ENCODE measurements at places on chromosomes 7 and 10.

DNA sequence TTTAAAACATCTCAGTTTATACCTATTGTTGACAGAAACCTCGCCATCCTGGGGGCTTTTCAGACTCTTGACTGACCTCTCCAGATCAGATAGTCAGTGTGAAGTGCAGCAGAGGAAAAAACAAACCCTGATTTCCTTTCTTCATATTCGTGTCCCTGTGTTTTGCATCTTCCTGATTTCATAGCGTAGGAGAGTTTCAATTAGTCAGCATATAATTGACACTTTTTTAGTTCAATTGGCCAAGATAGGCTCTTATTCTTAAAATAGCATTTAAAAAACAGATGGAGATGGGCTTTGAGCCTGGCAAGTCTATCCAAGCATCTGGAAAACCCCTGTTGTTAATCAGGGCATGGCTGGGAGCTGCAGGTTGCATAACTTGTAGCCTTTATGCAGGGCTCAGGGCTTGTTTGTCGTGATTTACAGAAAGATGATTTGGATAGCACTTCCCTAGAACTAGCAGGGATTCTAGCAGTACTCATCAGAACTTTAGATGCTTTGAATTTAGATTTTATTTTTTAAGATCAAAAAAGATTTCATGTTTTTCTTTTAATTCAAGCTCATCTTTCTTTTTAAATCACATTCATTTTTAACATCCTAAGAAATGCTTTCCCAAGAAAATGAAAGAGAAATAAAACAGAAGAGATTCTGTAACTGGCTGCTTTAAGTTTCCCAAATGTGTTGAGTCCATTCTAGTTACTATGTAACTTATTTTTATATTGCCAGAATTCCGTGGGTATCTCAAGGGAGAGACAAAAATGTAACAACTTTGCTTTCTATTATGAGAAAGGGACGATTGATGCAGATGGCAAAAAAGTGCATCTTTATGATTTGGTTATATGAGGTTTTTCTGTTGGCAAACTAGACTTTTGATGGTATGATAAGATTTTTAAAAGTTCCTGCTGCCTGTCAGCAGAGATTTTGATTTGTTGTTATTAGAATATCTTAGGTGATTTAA is 270.8 kb upstream of the FZD8 start:
- DNase-seq: no peak

DNA sequence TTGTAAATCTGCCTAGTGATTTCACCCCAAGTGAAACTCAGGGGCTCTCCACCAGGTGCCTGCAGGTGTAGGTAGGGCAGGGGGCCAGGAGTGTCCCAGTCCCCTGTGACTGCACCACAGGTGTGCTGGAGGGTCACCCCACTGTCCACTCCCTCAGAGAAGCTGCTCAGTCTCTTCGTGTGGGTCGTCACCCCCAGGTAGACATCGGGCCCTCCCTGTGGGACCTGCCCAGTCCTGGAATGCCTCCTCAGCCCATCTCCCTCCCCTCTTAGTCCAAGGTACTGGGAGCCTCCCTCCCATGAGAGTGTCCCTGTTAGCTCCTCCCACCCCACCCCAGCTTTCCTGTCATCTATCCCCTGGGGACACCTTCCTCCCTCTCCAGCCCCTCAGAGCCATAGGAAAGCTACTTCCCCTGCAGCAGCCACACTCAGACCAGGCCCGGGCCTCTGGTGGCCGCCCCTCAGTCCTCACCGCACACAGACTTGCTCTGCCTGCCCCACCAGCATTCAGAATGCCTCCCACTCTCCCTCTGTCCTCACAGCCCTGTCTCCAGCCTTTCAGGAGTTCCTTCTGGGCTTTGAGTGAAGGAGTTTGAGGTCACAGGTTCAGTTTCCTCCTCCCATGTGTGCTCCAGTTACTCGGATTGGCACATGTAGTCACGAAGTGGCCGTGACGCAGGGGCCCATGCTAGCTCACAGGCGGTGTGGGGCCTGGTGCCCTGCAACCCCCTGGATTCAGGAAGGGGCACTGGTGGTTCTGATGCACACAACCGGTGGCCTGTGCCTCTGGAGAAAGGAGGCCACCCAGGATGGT is 5.1 kb downstream of the ALOX5 start:
- no peak for DNase-seq

DNA sequence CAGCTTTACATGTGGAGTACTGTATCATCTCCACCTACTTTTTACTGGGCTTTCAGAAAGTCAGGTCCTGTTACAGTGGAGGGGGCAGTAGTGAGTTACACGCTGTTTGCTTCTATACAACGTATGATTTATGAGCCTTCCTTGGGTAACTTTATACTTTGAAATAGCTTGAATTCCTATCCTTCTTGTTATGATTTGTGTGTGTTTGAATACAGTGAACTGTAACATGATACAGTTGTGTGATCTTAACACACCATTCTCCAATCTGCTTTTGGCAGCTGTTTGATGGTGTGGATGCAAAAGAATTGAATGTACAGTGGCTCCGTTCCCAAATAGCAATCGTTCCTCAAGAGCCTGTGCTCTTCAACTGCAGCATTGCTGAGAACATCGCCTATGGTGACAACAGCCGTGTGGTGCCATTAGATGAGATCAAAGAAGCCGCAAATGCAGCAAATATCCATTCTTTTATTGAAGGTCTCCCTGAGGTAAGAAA is 41.7 kb downstream of the SP8 start:
- DNase-seq: no peak

DNA sequence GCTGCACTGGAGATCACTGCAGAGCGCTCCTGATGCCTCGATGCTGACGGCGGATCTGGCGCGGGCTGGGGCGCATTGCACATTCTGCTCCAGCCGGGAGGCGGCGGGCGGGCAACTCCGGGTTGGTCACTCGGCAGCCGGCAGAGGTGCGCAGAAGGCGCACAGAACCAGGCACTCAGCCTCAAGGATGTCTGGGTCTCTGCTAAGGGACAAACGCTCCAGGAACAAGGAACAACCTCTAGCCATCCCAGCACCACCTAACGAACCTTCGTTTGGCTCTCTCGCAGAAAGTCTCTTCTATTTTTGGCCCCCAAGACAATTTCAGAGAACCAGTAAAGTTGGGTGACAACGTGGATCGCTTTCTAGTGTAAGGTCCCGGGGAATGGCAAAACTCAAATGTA is 254.6 kb downstream of the OTUD1 start:
- no peak for DNase-seq

DNA sequence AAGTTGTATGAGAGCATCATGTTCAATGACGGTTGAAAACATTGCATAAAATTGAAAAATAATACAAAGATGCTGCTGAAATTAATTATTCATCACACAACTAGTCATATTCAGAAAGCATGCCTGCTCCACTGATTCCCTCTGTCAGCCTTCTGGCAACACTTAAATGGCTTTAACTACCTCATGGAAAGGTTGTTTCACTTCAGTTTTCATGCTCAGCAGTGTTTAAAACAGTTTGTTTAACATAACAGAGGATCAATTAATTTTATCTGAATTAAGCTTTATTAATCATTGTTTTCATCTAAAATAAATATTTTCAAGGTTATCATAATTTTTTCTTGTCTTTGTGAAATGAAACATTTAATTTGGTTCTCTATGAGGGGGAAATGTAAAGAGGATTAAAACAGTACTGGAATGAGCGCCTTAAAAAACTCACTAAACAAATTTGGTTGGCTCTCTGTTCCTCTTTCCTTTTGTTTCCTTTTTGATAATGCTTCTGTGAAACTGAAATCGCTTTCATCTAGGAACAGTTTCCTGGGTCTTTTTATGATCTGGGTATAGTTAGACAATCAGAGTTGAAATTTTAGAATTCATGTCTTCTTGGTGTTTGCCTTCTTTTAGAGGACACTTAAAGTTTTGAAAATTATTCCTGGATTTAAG is 427.4 kb downstream of the SH2D4B start:
- no peak for DNase-seq

- DNase-seq: no peak
These were observed 6.9 kb upstream of the HILPDA start for GRCh38 chr7:128448751-128449302.

- no peak for DNase-seq
These were observed 238.3 kb upstream of the RNF32 start for GRCh38 chr7:156402255-156402654.

DNA sequence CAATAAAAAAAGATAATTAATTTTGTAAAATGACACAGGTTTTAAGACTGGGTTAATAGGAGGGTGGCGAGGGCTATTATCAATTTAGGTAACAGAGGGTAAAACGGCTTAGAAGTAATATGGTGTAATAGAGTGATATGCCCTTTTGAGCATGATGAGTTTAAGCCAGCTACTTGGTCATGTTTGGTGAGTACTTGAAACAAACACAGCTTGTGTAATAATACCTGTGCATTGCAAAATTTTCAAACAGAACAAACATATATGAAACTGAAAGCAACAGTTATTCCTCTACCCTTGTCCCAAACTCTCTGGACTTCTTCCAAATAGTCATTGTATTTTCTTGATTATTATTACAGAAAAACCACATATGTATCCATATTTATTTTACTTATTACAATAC is 241.7 kb downstream of the MAGI2 start:
- no peak for DNase-seq

GRCh38 chr7:132152131-132152889 is 424.0 kb downstream of the PLXNA4 start:
- DNase-seq: no peak

DNA sequence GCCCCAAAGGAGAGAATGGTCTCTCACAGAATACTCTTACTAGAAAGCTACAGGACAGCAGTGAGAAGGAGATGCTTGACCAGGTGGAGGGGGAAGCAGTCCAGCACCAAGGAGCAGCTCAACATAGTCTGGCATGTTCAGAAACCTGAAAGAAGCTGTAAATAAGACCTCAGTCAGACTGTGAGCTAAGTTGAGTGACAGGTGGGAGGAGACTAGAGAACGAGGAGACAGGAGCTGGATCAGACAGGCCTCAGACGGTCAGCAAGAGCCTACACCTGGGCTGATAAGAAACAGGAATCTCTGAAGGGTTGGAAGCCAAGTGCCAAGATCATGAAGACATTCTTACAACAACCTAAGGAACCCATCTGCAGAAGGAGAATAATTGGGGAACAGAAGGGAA is 54.5 kb downstream of the ELMO1 start:
- DNase-seq: no peak

GRCh38 chr7:106965108-106965507 is 79.4 kb upstream of the PRKAR2B start:
- DNase-seq: no peak

DNA sequence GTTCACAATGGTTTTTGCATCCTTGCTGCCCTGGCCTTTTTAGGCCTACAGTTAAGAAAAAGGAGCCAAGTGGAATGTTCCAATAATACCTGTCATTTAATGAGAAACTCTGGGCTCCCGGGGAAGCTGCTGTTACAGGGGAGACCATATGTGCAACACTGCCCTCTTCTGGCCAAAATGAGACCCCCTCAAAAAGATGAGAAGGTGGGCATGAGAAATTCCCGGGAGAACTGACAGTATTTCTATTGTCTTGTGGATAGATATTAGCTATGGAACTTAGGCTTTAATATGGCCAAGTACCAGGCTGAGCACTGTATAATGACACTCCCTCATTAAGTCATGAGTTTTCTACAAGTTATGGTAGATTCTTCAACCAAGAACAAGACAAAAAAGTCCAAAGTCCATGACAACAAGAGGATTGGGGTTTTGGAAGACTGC is 99.4 kb downstream of the CCDC3 start:
- peak; percentile 56 for DNase-seq

- no peak for DNase-seq
These were observed 97.6 kb upstream of the ITGB1 start for GRCh38 chr10:33055625-33056024.

GRCh38 chr10:112678581-112678980 is 231.6 kb downstream of the VTI1A start:
- DNase-seq: no peak

- DNase-seq: no peak
These were observed 89.7 kb upstream of the STEAP4 start for GRCh38 chr7:88396295-88396947.

DNA sequence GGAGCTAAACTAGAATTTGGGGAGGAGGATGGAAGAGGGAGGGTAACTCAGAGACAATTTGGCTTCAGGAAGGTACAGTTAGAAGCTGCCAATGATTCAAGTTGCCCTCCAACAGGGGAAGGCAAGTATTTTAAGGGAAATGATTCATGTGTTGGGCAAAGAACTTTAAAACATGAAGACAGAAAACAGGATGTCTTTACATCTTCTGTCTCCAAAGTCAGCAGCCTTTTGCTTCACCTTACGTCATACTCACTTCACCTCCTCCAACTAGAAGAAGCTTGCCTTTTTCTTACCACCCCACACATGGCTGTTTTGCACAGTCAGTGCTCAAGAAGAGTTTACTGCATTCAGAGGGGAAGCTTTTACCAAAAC is 36.1 kb downstream of the PPP1R3C start:
- DNase-seq: no peak

- DNase-seq: no peak
These were observed 17.3 kb downstream of the MGAM start for GRCh38 chr7:142012825-142013511.

DNA sequence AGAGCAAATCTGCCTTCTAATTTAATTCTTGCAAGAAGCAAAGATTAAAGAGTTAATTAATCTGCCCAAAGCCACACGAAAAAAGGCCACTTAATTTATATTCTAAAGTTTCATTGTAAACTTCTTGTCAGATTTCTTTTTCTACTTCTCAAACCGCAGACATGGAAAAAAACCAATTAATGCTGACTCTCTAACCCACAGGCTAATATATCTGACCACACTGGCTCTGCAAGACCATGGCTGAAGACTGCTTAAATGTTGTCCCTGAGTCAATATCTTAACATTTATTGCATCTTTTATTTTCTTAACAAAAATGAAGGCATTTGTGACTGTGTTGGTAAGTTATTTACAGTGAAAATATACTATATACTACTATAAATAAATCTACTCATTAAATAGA is 234.0 kb upstream of the SP8 start:
- DNase-seq: no peak

GRCh38 chr10:122454071-122454470 is 382 bp upstream of the ARMS2 start:
- no peak for DNase-seq

DNA sequence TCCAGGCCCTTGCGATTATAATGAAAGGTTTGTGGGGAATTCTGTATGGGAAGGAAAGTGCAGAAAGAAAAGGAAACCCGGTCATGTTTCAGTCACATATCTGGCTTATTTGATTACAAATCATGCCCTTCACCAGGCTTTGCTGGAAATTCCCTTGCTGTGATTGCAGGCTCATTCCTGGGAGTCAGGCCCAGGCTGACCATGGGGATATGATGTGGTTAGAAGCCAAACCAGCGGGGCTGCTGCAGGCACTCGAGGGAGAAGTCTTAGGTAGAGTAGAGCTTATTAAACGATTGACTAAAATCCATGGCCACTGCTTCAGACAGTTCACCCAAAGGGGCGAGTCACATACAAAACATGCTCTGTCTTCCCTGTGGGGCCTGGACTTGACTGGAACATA is 16.2 kb downstream of the PKD1L1 start:
- no peak for DNase-seq

DNA sequence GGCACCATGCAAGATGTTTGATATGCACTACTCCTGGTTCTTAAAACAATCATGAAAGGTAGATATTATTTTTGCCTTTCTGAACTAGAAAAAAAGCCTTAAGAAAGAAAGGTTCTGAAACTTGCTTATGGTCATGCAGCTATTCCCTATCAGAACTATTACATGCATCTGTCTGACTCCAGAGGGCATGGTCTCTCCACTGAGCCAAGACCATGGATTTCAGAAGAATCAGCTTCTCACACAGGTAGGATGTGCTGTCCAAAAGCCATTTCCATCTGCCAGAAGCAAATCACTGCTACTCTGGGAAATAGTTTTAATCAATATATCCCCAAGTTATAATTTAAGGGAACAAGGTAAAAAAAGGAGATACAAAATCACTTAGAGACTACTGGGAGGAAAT is 69.5 kb downstream of the STK17A start:
- no peak for DNase-seq

GRCh38 chr10:35792291-35792690 is 150.2 kb upstream of the FZD8 start:
- no peak for DNase-seq

Measured in CD4-positive, alpha-beta T cell treated with Interleukin-17A for 4 hours (primary cell).